HAP-1 (cell line): ENCODE measurements at places on chromosomes 3 and 15.

GRCh38 chr3:30091686-30092085, 514.7 kb upstream of the TGFBR2 start:
- no peak for DNase-seq

- no peak for DNase-seq
Observed at GRCh38 chr3:63926309-63926708, 14.1 kb upstream of the SCAANT1 start.

GRCh38 chr3:47421741-47422649, 41.2 kb downstream of the PTPN23 start:
- no peak for DNase-seq

GRCh38 chr3:31980530-31981205, 394 bp downstream of the OSBPL10 start:
- peak; percentile 74 for DNase-seq

GRCh38 chr15:76217029-76217881, 94.0 kb downstream of the ETFA start:
- no peak for DNase-seq

DNA sequence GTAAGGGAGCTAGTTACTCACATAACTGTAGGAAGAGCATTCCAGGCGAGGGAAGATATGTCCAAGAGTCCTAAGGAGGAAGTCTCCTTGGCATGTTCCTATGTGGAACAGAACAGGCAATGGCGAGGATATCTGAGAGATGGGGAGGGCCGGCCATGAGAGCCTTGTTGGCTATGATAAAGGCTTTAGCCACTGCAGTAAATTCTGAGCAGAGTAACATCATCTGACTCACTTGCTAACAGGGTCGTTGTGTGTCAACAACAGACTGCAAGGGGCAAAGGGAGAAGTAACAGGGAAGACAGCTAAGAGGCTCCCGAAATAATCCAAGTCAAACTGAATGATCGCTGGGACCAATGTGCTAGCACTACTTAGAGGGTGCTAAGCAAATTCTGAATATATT, 21.6 kb downstream of the SFMBT1 start:
- no peak for DNase-seq

GRCh38 chr15:90016721-90017120, 15.6 kb downstream of the ZNF710 start:
- no peak for DNase-seq

DNA sequence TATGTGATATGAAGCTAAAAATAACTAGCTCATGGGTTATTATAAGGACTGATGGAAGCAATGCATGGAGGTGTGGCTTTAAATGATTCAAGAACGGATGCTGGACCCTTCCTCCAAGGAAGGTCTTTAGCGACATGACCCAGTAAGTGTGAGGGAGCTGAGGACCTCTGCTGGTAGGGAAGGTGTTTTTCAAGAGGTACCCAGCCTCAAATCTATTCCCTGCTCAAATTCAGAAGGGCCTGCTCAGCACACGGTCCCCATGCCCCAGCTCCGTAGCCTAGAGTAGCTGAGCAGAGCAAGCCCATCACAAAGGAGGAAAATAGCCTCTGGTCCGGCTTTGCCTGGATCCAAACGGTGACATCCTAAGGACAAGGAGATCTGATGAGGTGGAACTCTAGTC, 266.2 kb upstream of the IGF1R start:
- no peak for DNase-seq
